ENCODE measurements at places on chromosomes 13 and 19.

DNA sequence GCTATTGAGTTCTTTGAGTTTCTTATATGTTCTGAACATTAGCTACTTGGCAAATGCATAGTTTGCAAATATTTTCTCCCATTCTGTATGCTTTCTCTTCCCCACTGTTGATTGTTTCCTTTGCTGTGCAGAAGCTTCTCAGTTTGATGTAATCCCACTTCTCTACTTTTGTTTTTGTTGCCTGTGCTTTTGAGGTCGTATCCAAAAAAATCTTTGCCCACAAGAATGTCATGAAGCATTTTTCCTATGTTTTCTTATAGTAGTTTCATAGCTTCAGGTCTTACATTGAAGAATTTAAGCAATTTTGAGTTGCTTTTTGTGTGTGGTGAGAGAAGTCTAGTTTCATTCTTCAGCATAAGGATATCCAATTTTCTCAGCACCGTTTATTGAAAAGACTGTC lies 536.7 kb upstream of the ARGLU1 start:
- DNase-seq: no peak

DNA sequence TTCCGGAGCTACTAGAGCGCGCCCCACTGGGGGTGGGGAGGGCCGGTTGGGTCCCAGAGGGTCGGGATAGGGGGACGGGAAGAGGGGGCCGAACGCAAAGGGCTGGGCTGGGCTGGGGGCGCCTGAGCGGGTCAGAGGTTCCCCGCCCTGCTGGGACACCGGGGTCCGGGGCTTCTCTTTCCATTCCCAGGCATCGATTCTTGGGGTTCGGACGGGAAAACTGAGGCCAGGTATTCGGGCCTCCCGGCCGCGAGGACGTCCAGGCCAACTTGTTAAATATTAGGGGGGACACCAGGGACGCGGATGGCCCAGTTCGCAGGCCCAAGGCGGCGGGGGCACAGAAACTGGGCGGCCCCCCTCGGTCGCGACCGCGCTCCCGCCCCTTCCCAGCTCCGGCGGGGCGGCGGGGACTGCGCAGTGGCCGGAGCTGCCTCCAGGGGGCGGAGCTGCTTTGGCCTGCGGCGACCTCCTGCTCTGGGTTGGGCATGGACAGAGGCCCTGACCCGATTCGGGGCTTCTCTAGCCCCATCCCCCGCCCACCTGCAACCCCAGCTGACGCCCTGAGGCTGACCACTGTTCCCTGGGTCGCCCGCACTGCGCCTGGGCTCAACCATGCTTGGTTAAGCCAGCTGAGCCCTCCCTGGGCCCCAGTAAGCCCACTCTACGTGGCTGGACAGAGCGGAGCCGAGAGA lies 1.2 kb upstream of the KLF16 start:
- no peak for DNase-seq

DNA sequence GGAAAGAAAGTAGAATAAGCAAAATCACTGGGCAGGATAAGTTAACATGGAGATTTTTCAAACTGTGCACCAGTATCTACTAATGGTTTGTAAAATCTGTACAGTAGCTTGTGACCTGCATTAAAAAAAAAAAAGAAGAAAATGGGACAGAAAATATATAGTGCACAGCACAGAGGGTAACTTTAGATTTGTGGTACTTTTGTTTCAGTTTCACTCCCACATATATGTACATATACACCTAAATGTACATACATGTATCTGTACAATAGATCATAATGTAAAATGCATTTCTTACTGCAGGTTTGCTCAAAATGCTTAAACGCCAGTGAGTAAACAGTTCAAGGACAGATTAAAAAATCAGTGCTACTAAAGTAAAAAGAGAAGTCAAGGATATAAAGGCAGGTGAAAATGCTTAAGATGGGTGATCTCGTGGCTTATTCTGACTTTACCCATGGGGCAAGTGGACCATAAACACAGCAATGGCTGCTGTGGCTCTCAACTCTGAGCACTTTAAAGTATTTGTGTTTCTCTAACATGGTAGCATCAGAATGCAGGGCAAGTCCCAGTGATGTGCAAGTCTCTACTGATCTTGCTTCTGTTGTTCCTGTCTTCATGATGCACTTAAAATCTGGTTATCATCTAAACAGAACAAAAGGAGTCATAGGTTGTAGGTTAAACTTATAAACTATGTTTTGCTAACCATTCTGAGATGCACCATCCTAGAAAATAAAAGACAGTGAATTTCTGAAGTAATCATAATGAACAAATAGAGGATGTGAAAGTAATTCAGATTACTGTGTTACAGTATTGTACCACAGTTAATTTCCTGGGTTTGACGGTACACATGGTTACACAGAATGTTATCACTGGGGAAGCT lies 112.3 kb downstream of the MIPEP start:
- no peak for DNase-seq

GRCh38 chr19:13937479-13938300 lies 527 bp downstream of the PODNL1 start:
- no peak for DNase-seq

- no peak for DNase-seq
Measured at GRCh38 chr13:36069881-36070366, 61.3 kb downstream of the DCLK1 start.
